ENCODE measurements at places on chromosomes 4 and X. TPM values are rescaled to one million over a fixed set of nuclear protein-coding genes. Genes with fewer than 3 reads are reported as not detected.

GRCh38 chr4:162115333-162115732 is 48.5 kb downstream of the FSTL5 start:
- DNase-seq = no peak

DNA sequence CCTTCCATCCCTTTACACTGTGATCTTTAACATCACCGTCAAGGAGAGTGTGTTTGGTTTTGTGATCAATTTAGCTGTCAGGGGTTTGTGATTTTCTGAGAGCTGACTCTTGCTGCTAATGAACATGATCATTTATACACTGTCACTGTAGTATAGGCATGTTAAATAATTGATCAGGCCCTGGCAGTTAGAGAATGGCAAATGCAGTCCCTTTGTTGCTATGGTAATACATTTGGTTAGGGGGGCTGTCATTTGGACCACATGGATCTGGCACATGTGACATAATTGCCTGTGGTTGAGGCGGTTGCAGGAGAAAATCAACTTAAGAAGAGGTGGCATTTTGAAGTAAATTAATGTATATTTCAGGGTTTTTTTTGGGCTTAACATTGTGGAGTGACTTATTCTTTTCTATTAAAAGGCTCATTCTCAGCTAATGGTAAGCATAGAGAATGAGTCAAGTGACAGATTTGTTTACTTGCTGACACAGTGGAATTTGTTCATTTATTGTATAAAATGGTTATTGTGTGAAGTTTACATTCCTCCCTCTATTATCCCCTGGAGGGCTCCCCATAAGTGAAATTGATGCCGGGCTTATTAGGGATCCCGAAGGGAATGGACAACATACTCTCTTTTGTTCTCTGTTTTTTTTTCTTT is 114.0 kb downstream of the FHIP1A start:
- DNase-seq = no peak

DNA sequence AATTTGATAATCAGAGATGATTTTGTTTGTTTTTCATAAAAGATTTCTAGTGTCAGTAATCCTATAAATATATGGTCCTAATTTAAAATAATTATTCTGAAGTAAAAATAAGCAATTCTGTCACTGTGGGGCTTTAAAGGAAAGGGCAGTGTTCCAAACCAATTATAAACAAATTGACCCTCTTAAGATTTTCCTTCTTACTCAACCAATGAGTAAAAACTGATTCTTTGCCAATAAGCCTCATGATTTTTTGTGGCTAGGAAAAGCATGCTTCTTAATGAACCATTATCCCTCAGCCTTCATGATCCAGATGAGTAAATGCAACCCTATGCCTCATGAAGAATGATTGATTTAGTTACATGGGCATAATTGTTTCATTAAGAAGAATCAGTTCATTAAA is 1010.4 kb downstream of the ADGRL3 start:
- DNase-seq = no peak

DNA sequence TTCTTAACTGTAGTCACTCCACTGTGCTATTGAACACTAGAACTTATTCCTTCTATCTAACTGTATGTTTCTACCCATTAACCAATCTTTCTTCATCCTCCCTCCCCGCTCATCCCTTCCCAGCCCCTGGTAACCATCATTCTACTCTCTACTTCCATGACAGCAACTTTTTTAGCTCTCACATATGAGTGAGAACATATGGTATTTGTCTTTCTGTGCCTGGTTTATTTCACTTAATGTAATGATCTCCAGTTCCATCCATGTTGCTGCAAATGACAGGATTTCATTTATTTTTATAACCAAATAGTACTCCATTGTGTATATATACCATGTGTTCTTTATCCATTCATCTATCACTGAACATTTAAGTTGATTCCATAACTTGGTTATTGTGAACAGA is 186.5 kb downstream of the GABRB1 start:
- DNase-seq = no peak

Gene S100G
- not detected for total RNA-seq

Gene FAAH2
- total RNA-seq = 5.6 TPM

Gene SGMS2
- 49.1 TPM for total RNA-seq

Gene RS1
- total RNA-seq = not detected
